ENCODE measurements at places on chromosomes 6 and 20.

DNA sequence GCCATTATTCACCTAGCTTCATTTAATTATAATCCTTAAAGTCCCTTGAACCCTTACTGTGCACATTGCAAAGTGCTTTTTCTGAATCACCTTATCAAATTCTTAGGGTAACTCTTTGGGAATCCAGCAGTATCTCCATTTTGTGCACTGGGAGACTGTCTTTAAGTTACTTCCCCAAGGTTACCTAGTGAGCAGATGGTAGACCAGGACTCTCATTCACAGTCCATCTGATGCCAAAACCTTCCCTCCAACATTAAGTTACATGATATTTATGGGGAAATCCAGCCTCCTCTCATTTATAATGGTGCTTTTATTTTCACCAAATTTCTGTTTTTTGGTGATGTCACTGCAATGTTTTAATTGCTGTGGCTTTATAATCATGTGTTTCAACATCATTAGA, 75.7 kb downstream of the NCOA7 start:
- no peak for DNase-seq

- DNase-seq, result peak; percentile 32
These were observed 13.9 kb downstream of the TMEM151B start for GRCh38 chr6:44284121-44284520.

DNA sequence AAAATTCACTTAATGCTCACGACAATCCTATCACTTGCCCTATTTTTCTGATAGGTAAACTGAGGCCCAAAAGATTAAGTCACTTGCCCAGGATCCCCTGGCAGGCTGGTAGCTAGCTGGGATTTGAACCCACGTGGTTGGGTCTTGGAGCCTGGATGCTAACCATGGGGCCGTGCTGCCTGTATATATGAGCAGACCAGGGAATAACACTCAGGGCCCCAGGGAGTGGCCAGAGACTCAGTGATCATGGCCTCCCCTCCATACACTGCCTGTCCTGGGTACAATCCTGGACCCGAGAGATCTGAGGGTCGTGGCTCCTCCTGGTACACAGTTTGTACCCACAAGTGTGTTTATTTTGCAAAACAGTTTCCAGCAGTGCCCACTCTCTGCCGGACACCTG, 116.9 kb upstream of the PTPN1 start:
- DNase-seq, result no peak

- no peak for DNase-seq
These were observed 194.6 kb upstream of the SNX9 start for GRCh38 chr6:157628463-157628862.

DNA sequence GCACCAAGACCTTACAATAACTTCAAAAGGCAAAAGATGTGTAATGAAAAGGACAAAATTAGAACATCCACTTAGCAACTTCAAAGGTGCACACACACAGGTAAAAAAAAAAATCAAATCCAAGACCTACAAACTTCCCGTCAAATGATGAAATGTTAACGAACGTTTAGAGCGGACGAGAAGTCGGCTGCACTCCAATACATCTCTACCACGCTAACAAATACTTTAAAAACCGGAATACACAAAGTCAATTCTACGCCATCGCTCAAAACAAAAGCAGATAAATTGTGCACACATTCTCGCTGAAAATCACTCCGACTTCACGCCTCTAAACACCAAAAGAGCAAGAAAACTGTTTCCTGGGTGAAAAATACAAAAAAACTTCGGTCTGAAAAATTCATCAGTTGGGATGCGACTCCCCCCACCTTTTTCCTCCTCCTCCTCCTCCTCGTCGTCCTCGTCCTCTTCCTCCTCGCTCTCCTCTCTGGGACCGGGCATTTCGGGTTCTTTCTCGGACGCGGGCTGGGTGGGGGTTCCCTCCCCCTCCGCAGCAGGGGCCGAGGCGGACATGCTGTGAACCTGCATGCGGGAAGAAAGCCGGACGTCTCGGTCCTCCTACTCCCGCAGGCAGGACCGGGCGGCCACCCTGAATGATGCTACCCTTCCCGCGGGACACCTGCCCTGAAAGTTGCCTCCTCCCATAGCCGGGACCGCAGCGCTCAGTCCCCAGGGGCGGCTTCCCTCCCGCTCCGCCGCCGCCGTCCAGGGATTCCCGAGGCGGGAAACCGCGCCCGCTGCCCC, 712 bp downstream of the DEK start:
- DNase-seq, result no peak

DNA sequence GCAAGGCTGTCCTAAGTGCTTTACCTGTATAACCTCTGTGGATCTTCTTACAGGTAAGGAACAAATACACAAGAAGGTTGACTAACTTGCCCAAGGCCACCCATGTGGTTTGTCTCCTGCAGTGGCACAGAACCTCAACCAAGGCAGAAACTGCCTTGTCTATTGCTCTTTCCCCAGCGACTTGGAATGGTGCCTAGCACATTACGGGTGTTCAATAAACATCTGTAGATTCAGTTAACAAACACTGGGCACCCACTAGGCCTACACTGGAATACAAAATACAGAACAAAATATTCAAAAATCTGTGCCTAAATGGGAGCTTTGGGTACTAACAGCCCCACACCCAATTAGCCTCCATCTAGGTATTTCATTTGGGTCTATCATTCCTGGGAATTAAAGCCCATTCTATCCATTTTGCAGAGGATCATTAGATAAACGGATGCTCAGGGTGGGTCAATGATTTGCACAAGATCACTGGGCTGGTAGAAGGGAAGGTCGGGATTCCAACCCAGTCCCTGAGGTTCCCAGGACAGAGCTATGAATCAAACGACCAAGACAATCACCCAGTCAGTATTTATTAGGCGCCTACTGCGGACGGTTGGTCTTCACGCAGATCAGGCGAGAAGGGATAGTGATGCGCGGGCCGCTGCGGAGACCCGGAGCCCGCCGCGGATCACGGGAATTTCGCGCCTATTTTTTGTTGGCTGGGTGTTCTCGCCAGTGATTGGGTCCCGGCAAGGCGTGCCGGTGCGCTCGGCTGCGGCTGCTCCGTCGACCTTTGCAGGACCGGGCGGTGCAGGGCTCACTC, at the start of gene STK35:
Gene STK35 (plus strand): TSS at position 771 of the 808 bp plus-strand sequence. CDS start 55 bp downstream, outside the sequence.
- no peak for DNase-seq

- DNase-seq, result no peak
These were observed at the start of gene RBBP8NL for GRCh38 chr20:62427172-62428001. Gene RBBP8NL, minus strand, starts transcription at chr20:62427539. Its CDS starts 7,892 bp downstream, at chr20:62419647.

- DNase-seq, result no peak
These were observed 76.7 kb downstream of the TFAP2A start for GRCh38 chr6:10338151-10338550.

DNA sequence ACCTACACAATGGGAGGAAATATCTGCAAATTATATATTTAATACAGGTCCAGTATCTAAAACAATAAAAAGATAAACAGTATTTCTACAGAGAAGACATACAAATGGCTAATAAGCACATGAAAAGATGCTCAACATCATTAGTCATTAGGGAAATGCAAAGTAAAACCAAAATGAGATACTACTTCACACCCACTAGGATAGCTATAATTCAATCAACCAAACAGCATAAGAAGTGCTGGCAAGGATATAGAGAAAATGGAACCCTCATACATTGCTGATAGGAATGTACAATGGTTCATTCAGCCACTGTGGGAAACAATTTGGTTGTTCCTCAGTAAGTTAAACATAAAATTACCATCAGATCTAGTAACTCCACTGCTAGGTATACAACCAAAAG, 48.7 kb downstream of the NUDT3 start:
- no peak for DNase-seq

GRCh38 chr6:166076625-166077024, 91.0 kb downstream of the TBXT start:
- DNase-seq, result no peak

GRCh38 chr6:170179616-170180324, 111.1 kb downstream of the DLL1 start:
- no peak for DNase-seq

- DNase-seq, result no peak
These were observed 127.8 kb downstream of the SOD2 start for GRCh38 chr6:159565181-159565710.

DNA sequence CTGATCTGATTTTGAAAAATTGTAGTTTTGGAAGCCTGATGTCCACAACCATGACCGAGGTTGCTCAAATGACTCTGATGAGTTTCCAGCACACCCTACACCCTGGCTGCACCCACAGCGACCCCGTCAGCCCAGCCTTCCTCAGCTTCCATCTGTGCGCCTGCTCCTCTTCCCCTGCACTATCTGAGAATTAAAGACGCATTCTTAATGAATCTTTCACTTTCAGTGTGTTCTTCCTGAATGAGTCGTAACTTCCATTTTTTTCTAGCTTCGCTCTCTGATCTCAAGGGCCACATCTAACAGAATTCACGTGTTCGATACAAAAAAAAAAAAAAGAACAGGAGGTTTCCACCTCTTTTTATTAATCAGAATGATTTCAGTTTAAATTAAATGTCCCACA, 21.3 kb upstream of the RREB1 start:
- DNase-seq, result no peak

DNA sequence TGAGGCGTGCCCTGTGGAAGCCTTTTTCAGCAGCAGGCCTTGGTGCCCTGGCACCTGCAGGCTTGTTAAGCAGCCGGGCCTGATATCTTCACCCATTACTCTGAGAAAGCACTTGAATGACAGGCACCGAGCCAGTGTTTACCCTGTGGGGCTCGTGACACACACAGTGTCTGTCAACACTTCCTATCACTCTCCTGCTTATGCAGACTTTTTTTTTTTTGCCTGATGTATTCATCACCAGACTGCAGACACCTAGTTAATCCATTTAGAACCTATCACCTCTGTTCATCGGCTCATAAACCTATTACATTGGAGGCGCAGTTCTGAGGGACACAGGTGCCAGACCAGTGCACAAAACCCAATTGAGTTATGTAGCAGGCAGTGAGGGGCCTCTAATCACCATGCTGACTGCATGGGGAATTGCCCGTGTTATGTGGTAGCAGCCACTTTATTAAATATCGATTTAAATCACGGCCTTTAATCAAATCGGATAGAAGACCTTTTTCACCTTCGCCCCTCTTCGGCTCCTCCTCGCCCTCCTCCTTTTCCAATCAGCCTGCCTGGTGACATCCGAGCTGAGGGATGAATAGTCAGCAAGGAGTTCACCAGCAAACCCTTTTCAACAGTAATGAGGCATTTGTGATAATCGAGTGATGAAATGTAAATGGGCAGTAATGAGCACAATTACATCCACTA, 962.9 kb upstream of the SLC35B3 start:
- DNase-seq, result no peak

DNA sequence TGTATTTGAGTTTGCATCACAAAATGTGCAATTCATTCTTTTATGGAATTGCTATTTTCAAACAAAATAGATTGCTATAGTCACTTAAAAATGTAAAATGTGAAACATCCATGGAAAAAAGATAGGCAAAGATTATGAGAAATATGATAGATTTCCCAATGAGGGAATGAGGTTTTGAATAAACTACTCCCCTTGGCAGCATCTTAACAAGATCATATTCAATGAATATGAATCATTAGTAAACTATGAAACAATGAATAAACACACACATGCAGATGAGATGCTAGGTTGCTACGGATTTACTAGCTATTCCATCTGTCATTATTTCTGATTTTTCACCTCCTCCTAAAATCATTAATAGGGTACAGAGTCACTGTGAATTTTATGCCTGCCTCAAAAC, 401.8 kb downstream of the PHF3 start:
- DNase-seq, result no peak

DNA sequence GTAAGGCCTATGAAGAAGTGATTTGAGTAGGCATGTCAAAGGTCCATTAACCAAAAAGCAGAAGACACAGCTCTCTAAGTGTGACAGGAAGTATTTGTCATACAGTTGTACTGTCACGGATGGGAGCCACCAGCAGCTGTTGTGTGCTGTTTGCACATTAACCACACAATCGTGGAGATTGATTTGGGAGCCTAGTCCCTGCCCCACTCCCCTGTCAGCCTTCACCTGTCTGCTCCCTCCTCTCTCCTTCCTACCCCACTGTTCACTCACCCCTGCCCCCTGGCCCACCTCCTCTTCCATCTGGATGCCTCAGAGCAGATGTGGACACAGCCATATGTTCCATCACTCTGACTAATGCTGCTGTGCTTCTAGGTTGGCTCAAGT, 124.7 kb upstream of the SPACA1 start:
- DNase-seq, result no peak

DNA sequence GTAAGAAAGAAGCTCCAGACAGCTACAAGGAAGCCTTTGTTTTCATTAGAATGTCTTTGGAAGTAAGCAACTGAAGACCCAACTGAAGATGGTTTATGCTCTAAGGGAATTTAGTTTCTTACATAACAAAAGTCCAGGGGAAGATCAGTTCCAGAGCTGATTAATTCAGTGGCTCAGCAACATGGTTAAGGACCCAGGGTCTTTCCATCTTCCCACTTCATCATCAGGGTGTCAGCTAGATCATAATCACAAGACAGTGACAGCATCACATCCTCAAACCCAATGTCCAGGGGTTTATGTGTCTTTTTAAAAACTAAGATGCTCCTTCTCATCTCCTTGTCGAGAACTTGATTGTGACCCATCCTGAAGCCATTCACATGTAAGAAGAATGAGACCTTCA, 119.7 kb upstream of the PRDM1 start:
- DNase-seq, result no peak

DNA sequence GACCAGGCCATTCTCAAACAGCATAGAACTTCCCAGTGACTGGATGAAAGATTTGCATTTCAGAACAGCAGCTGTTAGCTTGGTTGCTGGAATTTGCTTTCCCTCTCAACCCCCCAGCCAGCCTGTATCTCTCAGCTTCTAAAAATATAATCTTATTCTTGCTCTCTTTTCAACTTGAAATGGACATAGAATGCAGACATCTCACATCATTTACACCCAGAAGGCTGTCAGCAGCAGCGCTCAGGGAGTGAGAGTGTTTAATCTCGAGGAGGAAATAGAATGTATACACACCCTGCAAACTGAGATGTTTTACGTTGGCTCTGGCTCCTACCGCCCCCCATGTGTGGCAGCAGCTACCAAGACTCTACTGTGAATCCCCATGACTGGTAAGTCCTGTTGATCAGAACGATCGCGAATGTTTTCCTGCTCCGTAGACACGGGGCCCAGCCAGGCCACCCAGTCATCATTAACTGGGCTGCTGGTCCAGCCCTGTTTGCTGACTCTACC, 163.4 kb upstream of the SLC24A3 start:
- no peak for DNase-seq

- no peak for DNase-seq
These were observed 7.0 kb downstream of the LBP start for GRCh38 chr20:38353316-38353715.

DNA sequence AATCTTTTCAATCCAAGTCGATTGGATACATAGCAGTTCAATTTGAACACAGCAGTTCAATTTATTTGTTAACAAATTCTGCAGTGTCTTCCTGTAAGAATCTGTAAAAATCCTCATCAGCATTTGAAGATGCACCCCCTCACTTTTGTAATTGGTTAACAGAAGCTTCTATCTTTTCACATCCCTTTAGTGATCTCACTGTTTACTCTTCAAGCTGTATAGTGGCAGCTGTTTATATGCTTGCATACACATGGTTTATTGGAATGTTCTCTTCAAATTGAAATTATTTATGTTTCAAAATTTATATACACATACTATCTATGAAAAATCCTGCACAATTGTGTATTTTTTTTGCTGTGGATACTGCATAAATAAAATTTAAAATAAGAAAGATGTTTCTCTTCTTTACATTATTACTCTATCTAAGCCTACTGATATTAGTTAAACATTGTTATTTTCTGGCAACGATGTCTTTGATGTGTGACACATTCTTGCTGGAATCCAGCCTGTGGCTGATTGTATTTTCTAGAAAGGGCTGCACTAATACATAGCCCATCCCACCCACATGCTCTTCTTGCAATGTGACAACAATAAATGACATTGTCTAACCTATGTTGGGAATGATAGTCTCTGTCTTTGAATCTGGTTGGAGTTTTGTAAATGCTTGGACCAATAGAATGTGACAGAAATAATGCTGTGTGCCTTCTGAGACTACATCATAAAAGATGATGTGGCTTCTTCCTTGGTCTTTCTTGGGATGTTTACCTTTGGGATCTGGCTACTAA, 573.0 kb downstream of the CD109 start:
- no peak for DNase-seq
